ENCODE measurements at places on chromosomes 12 and 14.

DNA sequence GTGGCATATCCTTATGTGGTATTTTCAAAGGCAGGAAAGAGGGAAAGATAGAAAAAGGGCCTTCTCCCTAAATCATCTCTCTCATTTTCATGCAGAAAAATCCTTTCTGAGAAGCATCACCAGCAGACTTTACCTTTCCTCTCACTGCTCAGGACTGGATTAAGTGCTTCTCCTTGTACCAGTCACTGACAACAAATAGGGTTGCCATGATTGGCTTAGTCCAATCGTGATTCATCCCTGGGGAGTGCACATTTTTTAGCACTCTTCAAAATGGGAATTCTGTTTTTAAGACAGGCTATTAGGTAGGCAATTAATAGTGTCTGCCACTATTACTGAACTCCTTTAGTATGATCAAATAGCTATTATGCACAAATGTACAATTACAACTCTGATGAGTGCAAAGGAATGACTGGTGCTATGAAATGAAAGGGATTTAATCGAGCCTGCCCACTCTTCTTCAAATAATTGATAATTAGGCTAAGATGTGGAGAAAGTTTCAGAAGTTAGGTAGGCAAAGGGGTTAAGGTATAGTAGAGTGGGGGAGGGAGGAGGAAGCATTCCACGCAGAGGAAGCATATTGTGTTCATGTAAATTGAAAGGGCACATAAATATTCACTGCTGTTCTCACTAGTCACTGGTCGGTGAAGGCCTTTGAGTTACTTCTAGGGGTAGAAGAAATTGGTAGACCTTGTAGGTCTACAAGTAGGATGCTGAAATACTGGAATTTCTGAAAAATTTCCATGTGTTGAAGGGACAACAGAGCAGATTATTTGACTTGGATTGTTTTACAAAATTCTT, 84.0 kb downstream of the MSRB3 start:
- DNase-seq: no peak

- no peak for DNase-seq
Measured at GRCh38 chr12:47361389-47362021, 281.7 kb upstream of the AMIGO2 start.

GRCh38 chr12:25811656-25812126, 146.8 kb upstream of the RASSF8 start:
- no peak for DNase-seq

GRCh38 chr12:84937415-84937814, 24.8 kb upstream of the SLC6A15 start:
- DNase-seq: no peak

DNA sequence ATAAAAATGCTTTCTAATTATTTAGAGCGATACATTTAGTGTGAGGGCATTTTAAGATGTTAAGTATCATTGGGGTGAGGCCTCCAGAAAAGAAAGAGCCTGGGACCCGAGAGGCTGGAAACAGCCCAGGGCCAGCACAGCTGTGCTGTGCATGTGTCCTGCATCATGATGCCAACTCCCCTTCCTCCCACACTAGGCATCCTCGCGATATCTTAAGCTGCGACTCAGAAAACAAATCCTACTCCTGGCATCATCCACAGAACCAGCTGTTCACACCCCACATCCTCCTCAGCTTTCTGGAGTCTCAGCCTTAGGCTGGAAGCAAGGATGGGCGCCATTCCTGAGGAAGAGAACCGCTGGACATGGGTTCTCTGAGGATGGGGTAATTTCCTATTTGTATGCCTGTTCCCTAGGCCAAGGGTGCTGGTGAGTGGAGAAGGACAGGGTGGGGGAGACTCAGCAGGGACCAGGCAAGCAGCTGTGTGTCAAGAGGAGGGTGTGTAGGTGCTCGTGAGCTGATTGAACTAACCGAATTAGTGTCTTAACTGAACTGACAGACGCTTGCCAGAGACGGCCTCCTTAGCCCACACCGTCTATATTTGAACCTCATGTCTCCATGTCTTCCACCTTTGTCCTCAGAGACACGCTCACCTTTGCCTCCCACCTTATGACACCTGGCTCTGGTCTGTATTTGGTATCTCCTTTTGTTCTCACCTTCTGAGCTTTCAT, 15.6 kb upstream of the MCRS1 start:
- no peak for DNase-seq

DNA sequence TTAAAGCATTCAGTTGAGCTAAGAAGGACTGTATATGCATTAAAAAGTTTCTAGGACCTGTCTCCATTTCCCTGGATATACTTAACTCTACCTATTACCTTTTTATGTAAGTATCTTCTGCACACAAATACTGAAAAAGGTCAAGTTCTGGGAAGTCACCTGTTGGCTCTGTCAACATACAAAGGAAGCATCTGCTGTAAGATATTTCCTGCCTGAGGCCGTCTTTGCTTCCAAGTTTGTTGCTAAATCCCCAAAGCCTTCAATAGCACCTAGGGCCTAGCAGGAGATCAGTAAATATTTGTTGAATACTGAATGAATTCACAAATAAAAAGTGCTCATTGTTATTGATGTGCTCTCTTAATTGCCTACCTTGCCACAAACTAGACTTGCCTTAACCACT, 188.4 kb downstream of the DUSP6 start:
- DNase-seq: no peak

DNA sequence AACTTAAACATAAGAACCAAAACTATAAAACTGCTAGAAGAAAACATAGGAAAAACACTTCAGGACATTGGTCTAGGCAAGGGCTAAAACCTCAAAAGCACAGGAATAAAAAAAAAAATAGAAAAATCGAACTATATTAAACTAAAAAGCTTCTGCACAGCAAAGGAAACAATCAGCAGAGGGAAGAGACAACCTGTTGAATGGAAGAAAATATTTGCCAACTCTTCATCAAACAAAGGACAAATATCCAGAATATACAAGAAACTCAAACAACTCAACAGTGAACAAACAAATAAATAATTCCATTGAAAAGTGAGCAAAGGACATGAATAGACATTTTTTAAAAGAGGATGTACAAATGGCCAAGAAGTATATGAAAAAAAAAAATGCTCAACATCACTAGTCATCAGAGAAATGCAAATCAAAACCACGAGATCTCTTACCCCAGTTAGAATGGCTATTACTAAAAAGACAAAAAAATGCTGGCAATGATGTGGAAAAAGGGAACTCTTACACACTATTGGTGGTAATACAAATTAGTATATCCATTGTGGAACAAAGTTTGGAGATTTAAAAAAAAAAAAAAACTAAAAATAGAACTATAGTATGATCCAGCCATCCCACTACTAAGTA, 152.0 kb downstream of the NDUFA12 start:
- DNase-seq: no peak

- no peak for DNase-seq
Measured at GRCh38 chr14:91143862-91144261, 30.0 kb downstream of the DGLUCY start.

Measured in DMS79 (cell line).